ENCODE measurements at places on chromosomes 2 and 18.

DNA sequence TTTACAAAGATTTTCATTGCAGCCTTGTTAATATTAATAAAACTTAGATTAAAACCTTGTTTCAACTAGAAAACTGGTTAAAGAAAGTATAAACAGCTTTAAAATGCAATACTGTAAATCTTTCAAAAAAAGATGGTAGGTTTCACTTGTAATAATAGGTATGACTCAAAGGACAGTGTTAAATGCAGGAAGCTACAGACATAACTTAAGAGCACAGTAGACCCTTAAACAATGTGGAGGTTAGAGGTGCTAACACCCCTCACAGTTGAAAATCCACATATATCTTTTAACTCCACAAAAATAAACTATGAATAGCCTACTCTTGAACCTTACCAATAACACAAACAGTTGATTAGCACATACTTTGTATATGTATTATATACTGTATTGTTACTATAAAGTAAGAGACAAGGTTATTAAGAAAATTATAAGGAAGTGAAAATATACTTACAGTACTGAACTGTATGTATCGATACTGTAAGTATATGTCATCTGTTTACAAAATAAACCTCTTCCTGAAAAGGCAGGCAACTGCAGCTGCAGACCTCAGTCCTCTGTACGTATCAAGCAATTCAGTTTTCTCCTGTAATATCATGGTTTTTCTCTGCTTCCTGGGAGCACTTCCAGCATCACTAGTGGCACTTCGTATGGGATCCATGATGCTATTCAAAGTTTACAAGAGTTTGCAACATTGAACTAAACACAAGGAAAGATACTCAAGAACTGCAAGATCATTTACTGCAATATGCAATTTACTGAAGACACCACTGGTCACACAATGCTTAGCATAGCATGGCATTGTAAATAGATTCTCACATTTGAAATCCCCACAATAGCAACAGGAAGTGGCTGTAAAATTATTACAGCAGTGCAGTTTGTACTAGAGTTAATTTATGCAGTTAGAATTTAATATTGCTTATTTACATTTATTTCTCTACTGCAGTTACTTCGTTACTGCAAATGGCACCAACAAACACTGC lies 610.5 kb upstream of the LRRTM4 start:
- DNase-seq, result no peak

- DNase-seq, result no peak
Measured at GRCh38 chr2:44444881-44445280, 83.1 kb downstream of the CAMKMT start.

DNA sequence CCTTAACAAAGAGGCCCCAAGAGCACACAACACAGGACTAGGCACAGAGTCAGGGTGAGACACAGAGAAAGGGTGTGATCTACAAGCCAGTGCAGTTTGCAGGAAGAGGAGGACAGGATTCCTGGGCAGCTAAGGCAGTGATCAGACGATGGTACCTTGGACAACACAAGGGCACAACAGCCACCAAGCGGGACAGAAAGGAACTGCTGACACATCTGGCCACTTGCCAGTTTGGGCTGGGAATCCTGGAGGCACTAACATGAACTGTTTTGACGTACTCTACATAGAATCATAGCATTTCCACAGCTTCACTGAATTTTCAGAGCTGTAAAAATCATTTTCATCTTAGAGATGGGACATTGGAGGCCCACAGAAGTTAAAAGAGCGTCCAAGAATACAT lies 221.5 kb upstream of the SLC35G4 start:
- DNase-seq, result peak; percentile 16

DNA sequence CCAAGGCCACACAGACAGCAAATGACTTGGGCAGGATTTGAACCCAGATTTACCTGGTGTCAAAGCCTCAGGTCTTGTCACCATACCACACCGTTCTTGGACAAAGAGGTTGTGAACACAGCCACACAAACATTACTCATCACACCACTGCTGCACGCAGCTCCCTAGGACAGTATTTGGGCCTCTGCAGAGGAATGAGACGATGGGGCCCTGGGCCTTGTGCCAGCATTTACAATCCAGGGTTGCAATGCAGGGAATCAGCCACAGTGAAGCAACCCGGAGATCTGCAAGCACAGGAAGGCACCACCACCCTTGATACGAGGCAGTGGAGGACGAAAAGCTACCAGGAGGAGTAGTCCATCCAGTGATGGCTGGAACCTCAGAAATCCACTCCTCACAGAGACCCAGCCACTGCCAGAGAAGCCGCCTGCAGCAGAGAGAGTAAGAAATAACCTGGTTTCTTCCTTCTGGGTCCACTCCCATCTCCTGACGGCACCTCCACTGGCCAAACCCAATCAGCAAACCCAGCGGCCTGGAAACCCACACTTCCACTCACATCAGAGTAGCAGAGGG lies 3.7 kb upstream of the MTCL1 start:
- DNase-seq, result no peak

GRCh38 chr2:164369366-164369765 lies 251.9 kb downstream of the GRB14 start:
- no peak for DNase-seq

DNA sequence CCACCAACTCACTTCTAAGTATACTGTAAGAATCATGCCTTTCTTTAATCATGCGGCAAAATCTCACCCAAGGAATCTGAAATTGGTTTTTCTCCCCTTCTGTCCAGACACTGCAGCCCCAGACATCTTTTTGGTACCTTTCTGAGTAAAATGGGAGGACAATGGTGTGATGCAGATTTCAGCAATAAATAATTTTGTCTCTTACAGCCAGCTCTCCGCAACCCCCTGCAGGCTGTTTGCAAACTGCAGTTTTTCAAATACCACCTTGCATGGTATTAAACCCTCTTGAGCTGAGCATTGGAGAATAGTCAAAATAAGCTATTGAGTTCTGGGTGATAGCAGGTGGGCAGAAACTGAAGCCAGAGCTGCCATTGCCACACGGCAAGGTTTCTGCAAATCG lies 32.2 kb downstream of the GPR39 start:
- DNase-seq, result peak; percentile 6

Data from midbrain (tissue), 1 donor.